ENCODE measurements at places on chromosomes 4 and X. TPM values are rescaled to one million over a fixed set of nuclear protein-coding genes. Genes with fewer than 3 reads are reported as not detected.

Gene ZDHHC15
- total RNA-seq, result 0.16 TPM

Gene OCIAD2
- total RNA-seq, result 65.1 TPM

Gene CDS1
- total RNA-seq, result 0.25 TPM

GRCh38 chrX:8204943-8205342, 33.9 kb upstream of the VCX2 start:
- H3K27me3 ChIP-seq, result no peaks in the 10 kb centered on the region
- DNase-seq, result no peak
- H3K4me1 ChIP-seq, result no peaks in the 10 kb centered on the region
- H3K27ac ChIP-seq, result no peak overlapping the region
- H3K36me3 ChIP-seq, result no peaks in the 10 kb centered on the region

GRCh38 chr4:107006218-107006617, 29.9 kb downstream of the DKK2 start:
- no peaks in the 10 kb centered on the region for H3K4me1 ChIP-seq
- no peak overlapping the region for H3K4me3 ChIP-seq
- no peak overlapping the region for H3K27ac ChIP-seq
- H3K27me3 ChIP-seq, result no peaks in the 10 kb centered on the region
- no peak for DNase-seq

DNA sequence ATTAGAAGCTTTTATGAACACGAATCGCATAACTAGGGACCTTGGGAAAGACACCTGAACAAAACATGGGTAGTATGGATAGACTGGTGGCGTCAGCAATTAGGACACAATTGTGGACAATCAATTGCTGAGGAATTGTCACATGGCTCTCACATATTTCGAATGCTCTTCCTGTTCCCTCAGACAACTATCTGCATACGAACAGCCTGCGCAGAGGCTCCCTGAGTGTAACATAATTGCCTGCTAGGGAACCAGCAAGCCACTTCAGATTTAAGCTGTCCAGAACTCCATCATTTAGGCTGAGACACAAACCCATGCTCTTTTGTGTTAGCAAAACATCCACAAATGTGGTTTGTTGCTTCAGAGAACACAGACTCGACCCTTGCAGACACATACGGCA, 160.8 kb downstream of the MGST2 start:
- H3K4me3 ChIP-seq, result no peak overlapping the region
- H3K4me1 ChIP-seq, result no peaks in the 10 kb centered on the region
- DNase-seq, result no peak
- H3K36me3 ChIP-seq, result no peaks in the 10 kb centered on the region
